Gastroesophageal sphincter (tissue), 4 donors: ENCODE measurements at places on chromosomes 1 and 21. TPM values are rescaled to one million over a fixed set of nuclear protein-coding genes. Genes with fewer than 3 reads are reported as not detected.

GRCh38 chr1:228370941-228371740, 35.5 kb downstream of the TRIM11 start:
- ATAC-seq: no peak

DNA sequence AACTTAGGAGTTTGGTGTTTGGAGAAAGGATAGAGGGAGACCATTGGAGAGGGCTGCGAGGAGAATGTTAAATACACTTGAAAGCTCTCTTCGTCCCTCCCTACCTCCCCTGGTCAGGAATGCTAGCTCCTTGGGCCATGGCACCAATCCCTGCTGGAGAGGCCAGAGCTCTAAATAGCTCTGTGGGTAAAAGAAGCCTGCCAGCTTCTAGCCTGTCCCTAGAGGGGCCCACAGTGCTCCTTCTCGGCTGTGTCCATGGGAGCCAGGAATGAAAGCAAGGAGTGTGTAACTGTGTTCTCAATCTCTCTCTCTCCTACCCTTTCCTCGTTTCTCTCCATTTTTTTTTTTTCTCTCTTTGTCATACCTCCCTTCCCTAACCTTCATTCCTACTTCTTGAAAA, at the start of gene CCDC190:
Gene CCDC190, minus strand, starts transcription at position 75 of the 400 bp plus-strand sequence. CDS start 1,529 bp downstream, outside the sequence.
- ATAC-seq: peak; percentile 76

- no peak for ATAC-seq
Observed at GRCh38 chr1:111140680-111140967, 601 bp downstream of the CEPT1 start.

The IVL gene
- total RNA-seq: 1.1 TPM
